ENCODE measurements at places on chromosomes 1 and 21. TPM values are rescaled to one million over a fixed set of nuclear protein-coding genes. Genes with fewer than 3 reads are reported as not detected.
A peak's percentile ranks its signal among the peaks of the same experiment; 100 is the strongest.

NBPF14 gene
- 65.0 TPM for total RNA-seq

CASQ1 gene
- total RNA-seq = not detected

HMGCS2 gene
- total RNA-seq = 389 TPM

FCRL1 gene
- not detected for total RNA-seq

CNKSR1 gene
- 46.7 TPM for total RNA-seq

TDRD5 gene
- total RNA-seq = 0.64 TPM

TTLL10 gene
- not detected for total RNA-seq

IRF6 gene
- 233 TPM for total RNA-seq

CDCA8 gene
- 6.2 TPM for total RNA-seq

- no peak for DNase-seq
Measured at GRCh38 chr1:26839339-26839722, 12.8 kb downstream of the ZDHHC18 start.

- no peak for DNase-seq
Measured at GRCh38 chr1:192589813-192590212, 14.2 kb downstream of the RGS1 start.

DNA sequence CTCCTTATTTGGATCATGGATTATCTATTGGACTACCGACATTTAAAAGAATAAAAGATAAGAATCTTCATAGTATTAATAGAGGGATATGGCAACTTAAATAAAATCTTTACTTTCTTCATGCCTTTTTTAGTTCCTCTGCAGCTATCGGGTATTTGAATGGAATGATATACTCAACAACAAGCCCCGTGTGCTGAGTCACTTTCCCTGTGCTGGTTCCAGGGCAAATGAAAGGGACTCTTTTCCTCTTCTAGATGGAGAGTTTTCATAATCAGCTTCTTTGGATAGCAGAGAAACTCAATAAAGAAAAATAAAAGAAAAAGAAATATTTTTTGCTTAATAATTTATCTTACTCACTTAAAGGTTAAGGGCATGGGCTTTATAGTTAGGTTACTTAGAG lies 213.7 kb downstream of the LRRC40 start:
- no peak for DNase-seq

DNA sequence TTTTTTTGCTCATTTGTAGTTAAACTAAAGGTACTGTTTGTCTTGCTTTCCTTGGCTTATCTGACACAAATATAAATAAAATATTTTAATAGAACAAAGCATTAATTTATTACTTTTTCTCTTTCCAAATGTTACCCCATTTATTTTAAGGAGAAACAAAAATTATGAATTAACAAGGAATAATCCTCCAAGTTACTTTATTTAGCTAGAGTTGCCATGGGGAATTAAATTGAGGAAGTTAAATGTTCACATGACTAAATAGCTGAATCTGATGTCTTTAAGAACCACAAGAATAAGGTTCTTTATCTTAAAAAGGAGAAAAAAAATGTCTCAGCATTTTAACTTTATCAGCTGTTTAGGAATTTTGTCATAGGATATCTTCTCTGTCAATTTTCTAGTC lies 12.3 kb downstream of the ATG4C start:
- no peak for DNase-seq

DNA sequence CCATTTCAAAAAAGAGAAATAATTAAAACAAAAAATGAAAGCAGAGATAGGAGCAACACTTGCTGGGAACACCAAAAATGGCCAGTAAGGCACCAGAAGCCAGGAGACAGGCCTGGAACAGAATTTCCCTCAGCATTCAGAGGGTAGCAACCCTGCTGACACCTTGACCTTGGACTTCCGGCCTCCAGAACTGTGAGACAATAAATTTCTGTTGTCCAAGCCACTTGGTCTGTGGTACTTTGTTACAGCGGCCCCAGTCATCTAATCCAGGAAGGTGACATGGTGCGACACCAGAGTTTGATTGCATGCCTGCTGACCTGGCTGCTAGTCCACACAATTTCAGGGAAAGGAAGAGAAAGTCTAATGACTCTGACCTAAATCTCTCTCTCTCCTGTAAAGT lies 10.6 kb upstream of the RAB4A start:
- no peak for DNase-seq

DNA sequence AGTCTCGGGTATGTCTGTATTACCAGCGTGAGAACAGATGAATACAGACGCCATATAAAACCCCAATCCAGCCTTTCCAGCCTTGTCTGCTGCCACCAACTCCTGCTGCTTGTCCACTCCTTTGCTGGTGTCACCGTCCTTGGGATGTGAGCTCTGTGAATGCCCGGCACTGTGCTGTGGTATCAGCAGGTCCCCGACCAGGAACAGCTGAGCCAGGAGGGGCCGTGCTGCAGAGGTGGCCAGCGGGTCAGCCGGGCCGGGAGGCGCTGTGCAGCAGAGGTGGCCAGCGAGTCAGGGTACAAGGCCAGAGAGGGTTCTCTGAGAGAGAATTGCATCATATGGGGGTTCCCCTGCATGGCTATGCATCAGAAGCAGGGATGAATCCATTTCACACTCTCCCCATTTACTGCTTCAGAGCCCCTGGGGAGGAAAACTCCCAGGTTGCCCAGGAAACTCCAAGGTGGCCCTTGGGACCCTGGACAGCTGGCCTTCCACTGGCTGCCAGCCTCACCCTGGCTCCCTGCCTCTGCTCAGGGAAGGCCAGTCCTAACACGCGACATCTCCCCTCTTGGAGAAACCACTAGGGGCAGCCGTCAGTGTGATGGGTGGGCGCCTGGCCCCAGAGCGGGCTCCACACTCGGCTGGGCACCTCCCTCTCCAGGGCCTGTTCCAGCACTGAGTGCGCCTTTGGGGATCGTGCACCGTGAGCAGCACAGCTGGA lies 122.4 kb upstream of the COL6A1 start:
- DNase-seq = peak; percentile 42

DNA sequence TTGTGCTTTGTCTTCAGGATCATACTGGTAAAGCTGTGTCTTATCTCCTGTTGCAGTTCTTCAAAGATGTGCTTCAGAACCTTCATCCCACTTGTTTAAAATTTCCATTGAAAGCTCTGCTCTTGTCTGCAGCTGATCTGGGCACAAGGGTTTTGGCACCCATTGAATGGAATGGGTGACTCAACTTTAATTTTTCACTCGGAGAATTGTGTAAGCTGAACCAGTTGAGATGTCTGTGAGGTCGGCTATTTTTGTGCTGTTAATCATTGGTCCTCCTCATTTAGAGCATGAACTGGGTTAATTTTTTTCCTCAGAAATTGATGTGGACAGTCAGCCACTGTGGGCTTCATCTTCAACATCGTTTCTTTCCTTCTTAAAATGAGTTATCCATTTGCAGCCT lies 252.1 kb downstream of the TM2D1 start:
- no peak for DNase-seq

- DNase-seq = no peak
Measured at GRCh38 chr21:32772281-32773047, 909 bp upstream of the PAXBP1 start.

- peak; percentile 60 for DNase-seq
Measured at GRCh38 chr21:44085491-44086321, 21.5 kb upstream of the PWP2 start.

GRCh38 chr21:31128234-31128633 lies 90.0 kb upstream of the KRTAP19-8 start:
- no peak for DNase-seq

- DNase-seq = no peak
Measured at GRCh38 chr1:117685936-117686806, 80.3 kb downstream of the TENT5C start.

GRCh38 chr1:48228156-48228555 lies 5.6 kb downstream of the SLC5A9 start:
- DNase-seq = no peak

GRCh38 chr1:189434461-189434860 lies 1043.2 kb downstream of the BRINP3 start:
- DNase-seq = no peak

- no peak for DNase-seq
Measured at GRCh38 chr1:162087574-162087973, 18.1 kb downstream of the NOS1AP start.

GRCh38 chr1:31791131-31791858 lies 24.5 kb downstream of the SPOCD1 start:
- no peak for DNase-seq

DNA sequence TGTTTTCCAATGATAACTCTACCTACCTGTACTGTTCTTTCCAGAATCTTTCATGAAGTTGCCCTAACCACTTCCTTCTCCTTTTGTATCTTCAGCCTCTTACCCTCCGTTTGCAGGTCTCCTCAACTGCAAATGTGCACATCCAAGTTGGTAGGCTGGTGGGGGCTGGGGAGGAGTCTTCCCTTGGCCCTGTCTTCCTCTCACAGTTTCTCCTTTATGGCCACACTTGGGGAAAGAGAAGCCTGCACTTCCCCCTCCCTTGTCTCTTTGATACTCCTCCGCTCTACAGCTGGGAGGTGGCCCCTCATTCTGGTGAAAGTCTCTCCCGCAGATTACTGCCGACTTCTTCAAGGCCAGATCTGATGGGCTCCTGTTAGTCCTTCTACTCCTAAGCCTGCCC lies 26.9 kb upstream of the GPR88 start:
- DNase-seq = no peak

DNA sequence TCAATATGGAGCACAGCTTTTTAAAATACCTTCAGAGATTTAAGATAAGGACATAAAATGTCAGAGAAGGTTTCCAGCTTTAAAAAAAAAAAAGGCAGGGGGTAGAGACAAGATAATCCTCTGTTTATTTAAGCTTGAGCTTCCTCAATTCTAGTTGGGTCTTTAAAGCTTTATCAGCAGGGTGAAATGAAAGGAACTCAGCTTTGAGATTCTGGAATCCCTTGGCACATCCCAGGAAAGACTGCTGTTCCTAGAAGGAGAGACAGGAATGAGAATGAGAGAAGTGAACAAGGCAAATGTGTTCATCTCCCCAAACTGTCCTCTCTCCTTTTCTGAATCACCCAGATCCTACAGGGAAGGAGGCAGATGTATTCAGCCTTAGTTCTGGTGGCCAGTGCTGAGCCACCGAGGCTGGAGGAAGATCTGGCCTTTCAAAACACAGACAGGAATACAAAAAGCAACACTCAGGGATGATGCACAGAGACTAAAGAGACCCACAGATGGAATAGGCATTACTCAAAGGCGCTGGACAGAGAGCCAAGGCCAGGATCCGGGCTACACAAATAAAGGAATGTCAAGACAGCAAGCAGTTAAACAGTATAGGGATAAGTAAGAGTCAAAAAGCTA lies 385.8 kb upstream of the DUSP10 start:
- no peak for DNase-seq

- DNase-seq = no peak
Measured at GRCh38 chr1:60895252-60895651, 187.1 kb upstream of the NFIA start.

DNA sequence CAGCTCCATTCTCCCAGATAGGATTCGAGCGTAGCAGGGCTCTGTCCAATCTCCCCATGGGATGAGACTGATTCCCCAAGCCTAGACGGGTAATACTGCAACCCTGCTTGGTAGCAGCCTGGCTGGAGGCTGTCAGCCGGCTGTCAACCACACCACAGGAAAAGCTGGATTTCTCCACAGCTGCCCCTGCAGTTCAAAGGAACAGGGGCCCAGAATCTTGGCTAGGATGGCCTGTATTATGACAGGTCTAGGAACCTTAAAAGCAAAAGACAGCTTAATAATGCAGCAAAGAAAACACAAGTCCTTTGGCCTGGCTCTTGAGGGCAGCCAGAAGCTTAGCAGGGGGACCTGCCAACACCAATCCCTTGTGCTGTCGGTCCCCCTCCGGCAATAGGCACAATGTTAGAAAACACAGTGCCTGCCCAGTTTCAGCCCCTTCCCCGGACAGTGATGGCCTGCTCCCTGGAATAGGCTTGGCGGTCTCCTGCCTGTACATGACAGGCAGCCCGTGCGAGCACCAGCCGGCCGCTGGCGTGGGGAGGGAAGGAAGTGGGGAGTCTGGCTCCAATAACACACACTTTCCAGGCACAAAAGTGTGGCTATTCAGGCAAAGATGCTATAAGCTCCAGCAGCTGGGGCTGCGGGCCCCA lies 90.5 kb downstream of the TRABD2B start:
- DNase-seq = no peak

DNA sequence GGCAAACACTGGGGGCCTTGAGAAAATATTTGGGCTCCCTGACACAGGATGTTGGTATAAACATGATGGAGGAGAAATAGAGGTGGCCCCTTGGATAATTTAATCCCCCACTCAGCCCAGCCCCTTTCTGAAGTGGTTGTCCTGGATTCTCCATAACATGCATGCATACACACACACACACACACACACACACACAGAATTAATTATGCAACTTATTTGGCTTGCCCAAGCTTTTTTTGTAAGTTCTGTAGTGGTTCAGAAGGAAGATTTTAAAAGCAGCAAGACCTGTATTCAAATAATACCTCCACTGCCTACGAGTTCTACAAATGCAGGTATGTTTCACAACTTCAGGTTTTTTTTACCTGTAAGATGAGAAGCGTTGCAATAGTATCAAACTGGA lies 15.0 kb downstream of the ATF3 start:
- no peak for DNase-seq

GRCh38 chr1:205434738-205435137 lies 12.9 kb upstream of the LEMD1 start:
- peak; percentile 34 for DNase-seq

DNA sequence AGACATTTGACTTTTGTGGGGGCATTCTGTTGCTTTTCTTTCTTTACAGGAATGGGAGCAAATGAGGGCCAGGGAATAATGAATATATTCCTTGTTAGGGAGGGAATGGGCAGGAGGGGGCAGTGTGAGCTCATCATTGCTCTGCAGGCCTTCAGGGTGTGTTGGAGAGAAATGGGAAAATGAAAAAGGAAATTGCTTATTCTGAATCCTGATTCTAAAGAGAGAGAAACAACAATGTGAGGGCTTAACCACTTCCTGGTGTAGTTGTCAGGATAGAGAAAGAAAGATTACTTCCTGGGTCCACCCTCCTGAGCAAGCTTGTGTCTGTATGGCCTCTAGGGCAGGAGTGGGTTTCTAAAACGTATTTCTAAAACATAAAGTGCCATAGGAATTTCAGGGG lies 28.3 kb downstream of the VANGL2 start:
- DNase-seq = no peak

GRCh38 chr1:153340356-153340755 lies 8.3 kb downstream of the PGLYRP4 start:
- peak; percentile 45 for DNase-seq

DNA sequence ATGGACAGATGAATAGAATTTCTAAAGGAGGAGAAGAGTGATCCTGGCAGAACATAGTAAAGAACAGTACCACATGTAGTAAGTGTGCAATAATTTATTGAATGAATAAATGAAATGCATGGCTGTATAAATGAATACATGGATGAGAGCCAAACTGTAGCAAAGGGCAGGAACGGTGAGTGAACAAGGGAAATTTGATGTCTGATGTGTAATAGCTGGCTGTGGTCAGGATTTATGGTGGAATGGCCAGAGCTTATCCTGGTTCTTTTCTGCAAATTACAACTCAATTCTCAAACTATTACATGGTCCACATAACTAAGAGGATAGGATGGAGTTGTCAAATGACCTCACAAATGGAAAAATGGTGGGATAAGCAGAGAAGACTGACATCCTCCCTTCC lies 43.2 kb upstream of the ARHGAP29 start:
- no peak for DNase-seq

DNA sequence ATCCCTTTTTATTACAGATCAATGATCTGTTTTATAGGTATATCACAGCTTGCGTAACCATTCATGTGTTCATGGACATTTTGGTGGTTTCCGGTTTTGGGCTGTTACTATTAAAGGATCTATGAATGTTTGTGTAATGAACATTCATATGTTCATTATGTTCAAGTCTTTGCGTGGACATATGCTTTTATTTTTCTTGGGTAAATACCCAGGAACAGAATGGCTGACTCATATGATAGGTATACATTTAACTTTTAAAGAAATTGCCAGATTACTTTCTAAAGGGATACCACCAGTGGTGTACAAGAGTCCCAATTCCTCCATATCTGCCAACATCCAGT lies 73.7 kb downstream of the SPATA46 start:
- DNase-seq = no peak

GRCh38 chr1:224766266-224766665 lies 150.1 kb downstream of the CNIH3 start:
- DNase-seq = no peak

Measured in suprapubic skin (tissue), 4 donors.